Activated CD4-positive, alpha-beta memory T cell treated with anti-CD3 and anti-CD28 coated beads for 36 hours (primary cell): ENCODE measurements at places on chromosomes 7 and 10. TPM values are rescaled to one million over a fixed set of nuclear protein-coding genes. Genes with fewer than 3 reads are reported as not detected.

PGAM2 gene
- total RNA-seq = 0.26 TPM

ACTL6B gene
- total RNA-seq = not detected

ZNF727 gene
- not detected for total RNA-seq

ITPRID1 gene
- not detected for total RNA-seq

CPN1 gene
- total RNA-seq = not detected

SLC25A28 gene
- 70.9 TPM for total RNA-seq

TMEM176A gene
- not detected for total RNA-seq

IFT22 gene
- total RNA-seq = 6.1 TPM

CLCN1 gene
- not detected for total RNA-seq

PDE6C gene
- not detected for total RNA-seq

MLLT10 gene
- total RNA-seq = 32.8 TPM

ABCB4 gene
- total RNA-seq = not detected

FEZF1 gene
- not detected for total RNA-seq

CDHR3 gene
- total RNA-seq = 0.85 TPM

TFEC gene
- total RNA-seq = not detected

FAM25G gene
- total RNA-seq = not detected

PPP1R3C gene
- not detected for total RNA-seq

LEP gene
- total RNA-seq = not detected

NFE2L3 gene
- total RNA-seq = 27.3 TPM

ADAP1 gene
- total RNA-seq = 16.1 TPM

PRKG1 gene
- not detected for total RNA-seq

EVX1 gene
- total RNA-seq = not detected

PHKG1 gene
- 3.0 TPM for total RNA-seq

AS3MT gene
- total RNA-seq = 0.59 TPM

EIF4H gene
- 410 TPM for total RNA-seq

PRKCQ gene
- total RNA-seq = 44.3 TPM

NKX2-3 gene
- total RNA-seq = not detected

ZNF248 gene
- 7.4 TPM for total RNA-seq

OPN1SW gene
- total RNA-seq = not detected

CELF2 gene
- 109 TPM for total RNA-seq

CDC14C gene
- total RNA-seq = not detected

GJD4 gene
- not detected for total RNA-seq

FAM25A gene
- not detected for total RNA-seq

NUTM2E gene
- 0.12 TPM for total RNA-seq

TRPV5 gene
- total RNA-seq = not detected

GPR85 gene
- not detected for total RNA-seq

SEC61A2 gene
- total RNA-seq = 14.4 TPM

IFIT3 gene
- total RNA-seq = 14.7 TPM

ADRA2A gene
- total RNA-seq = not detected

EPHA1 gene
- total RNA-seq = 2.9 TPM

SPDYE1 gene
- total RNA-seq = not detected

ELFN1 gene
- 0.10 TPM for total RNA-seq

WIPF3 gene
- total RNA-seq = not detected

HOXA3 gene
- not detected for total RNA-seq

MTPN gene
- total RNA-seq = 143 TPM

GRID2IP gene
- total RNA-seq = 0.21 TPM

GNGT1 gene
- not detected for total RNA-seq

ACTR3C gene
- total RNA-seq = 8.0 TPM

ATOH7 gene
- total RNA-seq = not detected
